ENCODE measurements at places on chromosomes 6 and 20.

DNA sequence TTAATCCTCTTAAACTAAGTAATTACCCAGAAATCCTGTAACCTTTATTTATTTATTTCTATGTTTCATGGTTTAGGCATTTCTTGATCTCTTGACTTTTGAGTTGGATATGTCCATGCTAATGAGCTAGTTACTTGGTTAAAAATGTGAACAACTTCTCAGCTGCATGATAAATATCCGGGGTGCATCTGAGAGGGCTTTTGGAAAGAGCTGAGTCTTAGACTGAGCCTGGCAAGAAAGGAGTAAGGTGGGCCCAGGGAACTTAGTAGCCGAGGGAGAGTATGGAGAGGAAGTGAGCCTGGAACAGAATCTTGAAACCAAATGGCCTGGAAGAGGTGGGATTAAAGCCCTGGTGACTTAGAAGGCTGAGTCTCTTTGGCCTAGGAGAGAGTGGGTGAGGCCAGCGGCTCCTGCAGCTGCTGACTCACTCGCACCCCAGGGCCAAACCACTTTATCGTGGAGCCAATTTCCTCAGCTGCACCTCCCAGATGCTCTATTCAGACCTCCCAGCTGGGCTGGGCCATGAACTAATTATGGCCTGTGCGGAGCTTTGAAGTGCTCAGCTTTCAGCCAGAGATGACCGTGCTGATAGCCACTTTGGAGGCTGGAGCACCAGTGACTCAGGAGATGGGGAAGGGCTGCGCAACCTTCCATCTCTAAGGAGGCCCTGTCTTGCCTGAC, 19.1 kb downstream of the TGM3 start:
- no peak for DNase-seq

GRCh38 chr20:56657879-56658278, 28.8 kb downstream of the TFAP2C start:
- DNase-seq: no peak

GRCh38 chr6:25147223-25147622, 132.0 kb upstream of the CARMIL1 start:
- no peak for DNase-seq

DNA sequence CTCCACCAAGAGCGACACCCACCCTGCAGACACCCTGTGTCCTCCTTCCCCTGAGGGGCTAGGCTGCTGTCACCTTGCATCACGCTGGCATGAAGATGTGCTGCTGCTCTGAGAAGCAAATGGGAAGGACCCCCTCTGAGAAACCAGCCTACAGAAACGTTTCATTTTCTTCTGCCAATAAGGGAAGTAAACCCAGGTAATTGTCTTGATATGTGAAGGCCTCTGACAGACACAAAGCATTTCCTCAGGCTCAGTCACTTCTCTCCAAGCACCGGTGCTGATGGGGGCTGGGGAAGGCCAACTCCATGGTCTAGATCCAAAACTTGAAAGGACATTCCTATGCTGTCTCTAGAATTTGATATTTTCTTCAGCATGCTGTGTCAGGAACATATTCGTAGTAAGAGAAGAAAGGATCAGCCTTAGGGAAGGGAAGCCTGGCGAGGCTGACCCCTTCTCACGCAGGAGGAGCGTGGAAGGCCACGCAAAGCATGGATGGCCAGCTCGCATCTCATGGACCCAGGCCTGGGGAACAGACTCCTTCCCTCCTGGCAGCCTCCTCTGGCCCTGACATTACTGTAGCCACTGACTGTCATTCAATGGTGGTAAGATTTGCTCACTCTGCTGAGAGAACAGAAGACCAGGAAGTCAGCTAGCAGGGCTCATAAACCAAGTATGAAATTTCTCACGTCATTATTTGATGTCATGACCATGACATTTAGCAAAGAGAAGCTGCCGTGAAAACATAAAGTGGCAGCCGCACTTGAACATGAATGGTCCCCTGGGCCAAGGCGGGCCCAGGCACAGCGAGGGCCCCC, 20.4 kb downstream of the ACSS1 start:
- DNase-seq: no peak

DNA sequence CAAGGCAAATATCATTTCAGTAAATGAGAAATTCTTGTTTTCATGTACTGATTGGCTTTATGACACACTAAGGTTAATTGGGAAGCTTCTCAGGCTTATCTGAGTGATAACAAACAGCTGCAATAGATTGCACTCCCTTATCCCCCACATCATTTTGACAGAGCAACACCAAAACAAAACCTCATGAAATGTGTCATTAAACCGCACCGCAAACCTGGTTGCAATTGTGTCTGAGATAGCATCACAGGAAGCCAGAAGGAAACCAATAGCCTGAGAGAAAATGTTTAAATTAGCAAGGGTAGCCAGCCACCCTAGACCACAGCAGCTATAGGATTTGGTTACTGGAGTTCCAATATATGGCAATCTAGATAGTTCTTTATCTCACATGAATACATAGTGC, 31.6 kb upstream of the LAMA4 start:
- no peak for DNase-seq

GRCh38 chr6:113347436-113347835, 509.7 kb upstream of the MARCKS start:
- DNase-seq: no peak

- peak; percentile 63 for DNase-seq
These were observed 12.3 kb downstream of the HMGN4 start for GRCh38 chr6:26550250-26550993.

DNA sequence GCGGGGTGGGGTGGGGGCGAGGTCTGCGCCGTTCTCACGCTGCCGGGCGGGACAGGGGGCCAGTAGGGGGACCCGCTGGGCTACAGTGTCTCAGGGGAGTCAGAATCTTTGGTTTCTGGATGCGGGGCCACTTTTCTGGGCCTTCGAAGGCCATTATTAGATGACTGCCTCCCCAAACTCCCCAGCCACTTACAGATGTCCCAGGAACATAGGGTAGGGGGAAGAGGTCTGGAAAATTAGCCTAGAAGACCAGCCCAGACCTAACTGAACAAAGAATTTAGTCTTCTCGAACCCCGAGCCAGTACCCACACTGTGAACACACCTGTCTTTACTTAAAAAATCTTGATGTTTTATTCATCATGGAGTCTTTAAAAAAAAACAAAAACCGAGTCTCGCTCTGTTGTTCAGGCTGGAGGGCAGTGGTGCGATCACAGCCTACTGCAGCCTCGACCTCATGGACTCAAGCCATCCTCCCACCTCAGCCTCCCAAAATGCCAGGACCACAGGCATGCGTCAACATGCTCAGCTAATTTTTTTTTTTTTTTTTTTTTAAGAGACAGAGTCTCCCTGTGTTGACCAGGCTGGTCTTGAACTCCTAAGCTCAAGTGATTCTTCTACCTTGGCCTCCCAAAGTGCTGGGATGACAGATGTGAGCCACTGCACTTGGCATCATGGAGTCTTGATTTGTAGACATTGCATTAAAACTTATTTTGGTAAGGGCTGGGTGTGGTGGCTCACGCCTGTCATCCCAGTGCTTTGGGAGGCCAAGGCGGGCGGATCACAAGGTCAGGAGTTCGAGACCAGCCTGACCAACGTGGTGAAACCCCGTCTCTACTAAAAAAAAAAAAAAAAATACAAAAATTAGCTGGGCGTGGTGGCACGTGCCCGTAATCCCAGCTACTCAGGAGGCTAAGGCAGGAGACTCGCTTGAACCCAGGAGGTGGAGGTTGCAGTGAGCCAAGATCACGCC, 3.3 kb upstream of the SLC29A1 start:
- no peak for DNase-seq

GRCh38 chr20:51525241-51526105, 17.0 kb downstream of the NFATC2 start:
- no peak for DNase-seq

- DNase-seq: no peak
These were observed 119.7 kb downstream of the BCKDHB start for GRCh38 chr6:80226151-80226550.

GRCh38 chr6:41872147-41872546, 23.0 kb downstream of the USP49 start:
- DNase-seq: no peak

- DNase-seq: no peak
These were observed 49.2 kb downstream of the PCNA start for GRCh38 chr20:5070570-5070969.

DNA sequence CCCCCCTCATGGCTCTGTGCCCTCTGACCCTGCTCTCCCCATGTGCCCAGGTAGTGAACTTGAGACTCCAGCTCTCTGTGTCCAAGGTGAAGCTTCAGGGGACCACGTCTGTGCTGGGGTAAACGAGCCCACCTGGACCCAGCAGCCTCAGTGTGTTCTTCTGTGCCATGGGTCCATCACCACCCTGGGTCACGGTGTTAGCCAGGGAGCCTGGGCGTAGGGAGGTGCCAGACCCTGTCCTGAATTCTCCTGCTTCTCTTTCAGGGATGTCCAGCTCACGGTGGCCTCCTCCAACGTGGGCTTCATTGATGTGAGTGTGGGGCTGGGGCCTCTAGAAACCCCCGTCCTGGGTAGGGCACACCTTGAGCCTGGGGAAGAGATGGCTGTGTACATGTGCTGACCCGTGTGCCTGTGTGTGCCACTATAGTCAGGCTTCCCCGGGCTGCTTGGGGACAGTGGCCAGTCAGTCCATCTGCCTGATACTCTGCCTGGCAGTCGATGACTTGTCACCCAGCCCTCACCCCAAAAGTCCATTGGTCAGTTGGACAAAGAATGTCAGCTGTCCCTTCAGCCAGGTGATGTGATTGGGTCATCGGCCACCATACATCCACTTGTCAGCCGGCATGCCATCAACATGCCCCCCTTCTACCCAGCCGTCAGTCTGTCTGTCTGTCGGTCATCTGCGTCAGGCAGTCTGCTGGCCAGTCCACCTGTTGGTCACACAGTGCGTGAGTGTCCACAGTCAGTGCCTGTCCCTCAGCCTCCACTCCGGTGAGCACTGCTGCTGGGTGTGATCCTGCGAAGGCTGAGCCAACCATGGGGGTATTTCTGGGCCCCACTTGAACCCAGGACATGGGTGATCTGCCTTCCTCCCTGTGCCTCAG, 10.9 kb upstream of the BPIFB6 start:
- no peak for DNase-seq

DNA sequence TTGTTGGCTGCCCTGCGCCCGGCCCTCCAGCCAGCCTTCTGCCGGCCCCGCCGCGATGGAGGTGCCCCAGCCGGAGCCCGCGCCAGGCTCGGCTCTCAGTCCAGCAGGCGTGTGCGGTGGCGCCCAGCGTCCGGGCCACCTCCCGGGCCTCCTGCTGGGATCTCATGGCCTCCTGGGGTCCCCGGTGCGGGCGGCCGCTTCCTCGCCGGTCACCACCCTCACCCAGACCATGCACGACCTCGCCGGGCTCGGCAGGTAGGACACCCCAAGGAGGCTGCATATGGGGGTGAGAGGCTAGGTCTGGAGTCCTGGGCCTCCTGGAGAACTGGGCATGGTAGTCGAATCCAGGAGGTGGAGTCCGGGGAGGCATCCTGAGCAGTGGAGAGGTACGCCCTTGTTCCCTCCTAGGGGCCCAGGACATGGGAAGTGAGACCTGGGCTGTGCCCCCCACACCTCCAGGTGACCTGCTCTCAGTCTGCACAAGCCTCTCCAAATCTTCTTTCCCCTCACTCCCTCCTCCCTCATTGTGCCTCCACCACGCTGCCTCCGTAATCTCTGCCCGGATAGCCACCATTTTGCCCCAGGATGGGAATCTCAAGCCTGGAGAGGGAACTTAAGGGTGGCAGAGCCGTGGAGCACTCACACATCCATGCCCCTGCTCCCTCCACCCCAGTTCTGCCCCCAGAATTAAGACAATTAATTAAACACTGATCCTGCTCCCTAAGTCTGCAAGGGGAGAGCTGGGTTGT, 541 bp downstream of the CDC25B start:
- DNase-seq: no peak

DNA sequence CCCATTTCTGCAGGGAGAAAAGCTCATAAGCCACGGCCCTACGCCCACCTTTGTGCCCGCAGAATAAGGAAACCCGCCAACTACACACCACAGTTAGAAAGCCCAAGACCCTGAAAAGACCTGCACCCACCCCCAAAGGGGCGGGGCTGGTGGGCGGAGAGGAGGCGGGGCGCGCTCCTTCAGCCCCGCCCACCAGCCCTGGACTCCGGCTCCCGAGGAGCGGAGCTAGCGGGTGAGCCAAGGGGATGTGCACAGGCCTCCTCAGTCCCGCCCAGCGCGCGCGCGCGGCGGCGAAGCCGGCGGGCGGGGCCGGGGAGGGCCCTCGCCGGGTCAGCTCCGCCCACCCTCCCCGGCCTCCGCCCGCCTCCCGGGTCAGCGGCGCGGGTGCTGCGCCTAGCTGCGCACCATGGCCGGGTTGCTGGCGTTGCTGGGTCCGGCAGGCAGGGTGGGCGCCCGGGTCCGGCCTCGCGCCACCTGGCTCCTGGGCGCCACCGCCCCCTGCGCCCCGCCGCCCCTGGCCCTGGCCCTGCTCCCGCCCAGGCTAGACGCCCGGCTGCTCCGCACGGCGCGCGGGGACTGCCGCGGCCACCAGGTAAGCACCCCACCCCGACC, at the start of gene FAM210B:
Gene FAM210B, plus strand, starts transcription at position 375 of the 612 bp plus-strand sequence. Its CDS starts 32 bp downstream, at position 407.
- peak; percentile 76 for DNase-seq

GRCh38 chr6:147479857-147480256, 28.6 kb upstream of the SAMD5 start:
- DNase-seq: no peak

- no peak for DNase-seq
These were observed 13.7 kb downstream of the C6orf132 start for GRCh38 chr6:42128460-42129359.

DNA sequence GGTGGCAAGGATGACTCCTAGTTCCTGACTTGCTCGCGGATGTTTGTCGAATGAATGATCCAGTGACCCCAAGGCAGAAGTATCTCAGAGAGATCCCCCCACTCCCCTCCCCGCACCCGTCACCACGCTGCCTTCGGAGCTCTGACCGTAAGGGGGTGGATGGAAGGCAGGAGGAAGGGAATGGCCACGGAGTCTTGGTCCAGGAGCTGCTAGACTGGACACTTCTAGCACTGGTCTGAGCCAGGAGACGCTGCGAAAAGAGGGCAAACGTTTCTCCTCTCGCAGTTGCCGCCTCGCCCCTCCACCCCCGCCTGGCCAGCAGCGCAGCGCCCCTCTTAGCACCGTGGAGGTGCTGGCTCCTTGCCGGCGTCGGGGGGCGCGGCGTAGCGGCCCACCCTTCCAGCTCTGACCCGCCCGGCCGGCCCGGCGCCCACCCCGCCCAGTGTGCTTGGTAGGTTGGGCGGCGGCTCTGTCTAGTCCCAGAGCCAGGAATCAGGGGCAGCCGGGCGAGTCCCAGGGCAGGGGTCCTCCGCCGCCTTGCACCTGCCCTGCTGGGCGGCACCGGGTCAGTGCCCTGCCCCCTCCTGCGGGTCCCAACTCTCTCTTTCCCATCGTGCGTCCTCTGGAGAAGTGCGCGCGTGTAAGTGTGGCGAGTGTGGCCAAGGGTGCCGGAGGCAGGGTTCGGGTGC, 2.4 kb upstream of the DBNDD2 start:
- DNase-seq: peak; percentile 69

- no peak for DNase-seq
These were observed 91.7 kb downstream of the CD24 start for GRCh38 chr6:106882601-106883518.

- DNase-seq: no peak
These were observed 183.4 kb downstream of the ANKRD60 start for GRCh38 chr20:58044931-58045555.

- peak; percentile 58 for DNase-seq
These were observed 108.5 kb upstream of the KCNK16 start for GRCh38 chr6:39430871-39431523.

Data from Peyer's patch (tissue), 4 donors.